ENCODE measurements at places on chromosomes 5 and 9.
A peak's percentile ranks its signal among the peaks of the same experiment; 100 is the strongest.

- no peak for DNase-seq
Observed at GRCh38 chr9:14309403-14309802, 4.5 kb downstream of the NFIB start.

DNA sequence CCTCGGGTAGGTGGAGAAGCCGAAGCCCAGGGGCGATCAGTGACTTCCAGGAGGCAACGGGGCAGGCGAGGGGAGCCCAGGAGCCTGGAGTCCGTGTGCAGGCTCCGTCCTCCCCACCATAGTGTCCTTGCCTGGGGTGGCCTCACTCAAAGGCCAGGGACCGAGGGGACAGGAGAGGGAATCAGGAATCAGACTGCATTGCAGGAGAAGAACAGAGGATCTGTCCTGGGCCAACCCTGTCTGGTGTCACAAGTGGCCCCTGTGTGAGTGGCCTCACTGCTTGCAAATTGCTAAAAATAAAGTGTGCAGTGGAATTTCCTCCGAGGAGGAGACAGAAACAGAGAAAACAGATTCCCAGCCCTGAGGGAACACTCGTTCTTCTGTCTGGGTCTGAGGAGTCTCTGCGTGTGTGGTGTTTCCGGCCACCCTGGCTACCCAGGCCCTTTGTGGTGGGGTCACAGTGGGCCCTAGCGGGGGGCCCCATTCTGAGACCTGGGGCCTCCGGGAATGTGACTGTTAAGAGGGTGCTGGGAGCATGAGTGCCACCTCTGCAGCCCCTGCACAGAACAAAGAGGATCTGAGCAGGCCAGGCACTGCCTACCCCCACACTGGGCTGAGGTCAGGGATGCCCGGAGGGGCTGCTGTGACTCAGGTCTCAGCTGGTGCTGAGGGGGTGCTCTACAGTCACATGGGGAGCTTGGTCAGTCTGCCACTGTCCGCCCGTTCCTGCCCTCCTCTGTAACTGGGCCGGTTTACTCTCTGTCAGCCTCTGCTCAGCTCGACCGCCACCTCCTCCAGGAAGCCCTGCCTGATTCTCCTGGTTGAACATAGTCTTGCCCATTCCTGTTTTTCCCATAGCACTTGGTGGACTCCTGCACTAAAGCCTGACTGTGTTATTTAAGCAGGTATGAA, 7.4 kb downstream of the TRAF1 start:
- DNase-seq: peak; percentile 47

DNA sequence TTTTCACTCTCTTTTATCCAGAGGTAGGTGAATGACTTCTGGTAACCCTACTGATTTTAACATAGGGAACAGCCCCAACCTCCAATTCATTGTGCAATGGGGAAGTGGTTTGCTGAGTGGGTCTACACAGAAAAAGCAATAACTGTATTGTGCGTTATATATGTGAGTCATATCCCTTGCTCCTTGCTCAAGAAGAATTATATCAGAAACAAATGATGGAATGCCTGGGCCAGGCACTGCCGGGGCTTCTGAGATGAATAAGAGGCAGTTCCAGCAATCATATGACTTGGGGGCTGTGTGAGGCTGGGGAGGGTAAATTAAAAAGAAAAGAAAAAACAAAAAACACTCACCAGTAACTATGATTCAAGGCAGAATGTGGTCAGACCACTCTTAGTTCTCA, 79.2 kb upstream of the ABCA1 start:
- peak; percentile 91 for DNase-seq

- DNase-seq: no peak
Observed at GRCh38 chr5:158387499-158387898, 528.6 kb upstream of the CLINT1 start.

- DNase-seq: peak; percentile 72
Observed at GRCh38 chr9:119968836-119969707, 599.8 kb upstream of the BRINP1 start.

- DNase-seq: no peak
Observed at GRCh38 chr9:81669041-81669651, 20.2 kb downstream of the TLE1 start.

DNA sequence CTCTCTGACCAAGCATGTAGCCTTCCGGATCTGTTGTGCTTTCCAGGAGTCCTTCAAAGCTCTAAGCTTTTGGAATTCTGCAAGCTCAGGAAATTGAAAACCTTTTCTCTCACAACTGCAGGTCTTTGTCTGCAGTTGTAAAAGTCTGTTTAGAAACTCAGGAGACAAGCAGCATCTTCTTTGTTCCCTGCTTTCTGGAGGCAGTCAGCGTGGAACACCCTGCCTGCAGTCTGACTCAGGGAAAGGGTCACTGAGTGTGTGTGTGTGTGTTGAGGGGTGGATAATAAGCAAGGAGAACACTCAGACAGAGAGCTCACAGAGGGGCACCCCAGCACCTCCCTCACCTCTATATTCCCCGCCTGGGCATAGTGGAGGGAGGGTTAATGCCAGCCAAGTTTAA, 29.1 kb downstream of the KCNIP1 start:
- no peak for DNase-seq

DNA sequence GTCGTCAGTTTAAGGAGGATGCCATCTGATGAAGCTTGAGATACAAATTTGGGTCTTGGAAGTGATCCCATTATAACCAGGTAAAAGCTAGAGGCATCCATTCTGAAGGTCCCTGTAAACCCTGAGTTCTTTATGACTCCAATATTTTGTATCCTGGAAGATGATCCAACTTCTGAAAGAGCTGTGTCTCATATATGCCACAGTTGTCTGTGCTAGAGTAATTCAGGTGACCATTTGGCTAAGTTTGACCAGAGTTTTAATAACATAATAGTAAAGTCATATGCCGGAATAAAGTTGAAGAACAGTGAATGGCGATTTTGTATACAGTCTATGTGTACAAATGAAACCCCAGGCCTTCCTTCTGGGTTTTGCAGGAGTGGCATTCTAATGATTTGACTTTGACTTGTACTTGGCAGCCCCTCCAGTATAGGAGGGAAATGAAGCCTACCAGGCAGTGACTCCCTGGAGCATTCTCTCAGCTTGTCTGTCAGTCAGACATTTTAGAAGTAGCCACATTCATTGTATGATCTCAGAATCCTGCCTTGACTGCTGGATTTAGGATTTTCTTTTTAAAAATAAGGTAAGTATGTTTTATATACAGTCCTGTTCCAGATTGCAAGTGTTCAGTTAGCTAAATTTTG, 39.6 kb downstream of the ENTREP1 start:
- no peak for DNase-seq

DNA sequence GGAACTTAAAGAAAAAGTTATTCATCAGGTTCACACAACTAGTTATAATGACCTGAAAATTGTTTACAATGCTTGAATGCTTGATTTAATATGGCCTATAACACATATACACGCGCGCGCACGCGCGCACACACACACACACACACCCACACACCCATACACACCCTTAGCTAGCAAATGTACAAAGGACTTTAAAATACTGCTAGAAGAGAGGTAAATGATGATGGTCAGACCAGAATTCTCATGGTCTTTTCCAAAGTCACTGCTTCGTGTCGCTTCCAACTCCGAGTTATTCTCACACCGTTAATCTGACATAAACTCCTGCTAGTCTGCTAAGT, 5.9 kb downstream of the LSM11 start:
- no peak for DNase-seq

- DNase-seq: no peak
Observed at GRCh38 chr9:126620478-126620877, 6.8 kb downstream of the LMX1B start.

GRCh38 chr5:160929360-160929759, 77.3 kb upstream of the ATP10B start:
- DNase-seq: no peak

- DNase-seq: no peak
Observed at GRCh38 chr5:115418788-115419187, 122.3 kb upstream of the CCDC112 start.

GRCh38 chr5:118033686-118034338, 954.5 kb downstream of the DTWD2 start:
- no peak for DNase-seq

- no peak for DNase-seq
Observed at GRCh38 chr9:104988539-104988938, 60.6 kb upstream of the ABCA1 start.
